ENCODE measurements at places on chromosomes 4 and X.

GRCh38 chrX:45851434-45851991 is 650.8 kb upstream of the DIPK2B start:
- peak; percentile 88 for DNase-seq

- DNase-seq = no peak
Observed at GRCh38 chr4:54367059-54367458, 138.0 kb downstream of the PDGFRA start.

GRCh38 chr4:77010841-77011354 is 61.3 kb downstream of the SEPTIN11 start:
- no peak for DNase-seq

- no peak for DNase-seq
Observed at GRCh38 chr4:85548116-85548515, 73.2 kb downstream of the ARHGAP24 start.

GRCh38 chrX:148372925-148373324 is 127.5 kb upstream of the AFF2 start:
- DNase-seq = no peak

- peak; percentile 53 for DNase-seq
Observed at GRCh38 chr4:79917246-79917645, 155.8 kb downstream of the ANTXR2 start.

- no peak for DNase-seq
Observed at GRCh38 chr4:176210101-176210500, 14.7 kb upstream of the SPATA4 start.

Data from HAP-1 (cell line).